ENCODE measurements at places on chromosomes 4 and X.
A peak's percentile ranks its signal among the peaks of the same experiment; 100 is the strongest.

GRCh38 chr4:7581477-7581876 lies 146.7 kb upstream of the PSAPL1 start:
- peak; percentile 39 for DNase-seq

DNA sequence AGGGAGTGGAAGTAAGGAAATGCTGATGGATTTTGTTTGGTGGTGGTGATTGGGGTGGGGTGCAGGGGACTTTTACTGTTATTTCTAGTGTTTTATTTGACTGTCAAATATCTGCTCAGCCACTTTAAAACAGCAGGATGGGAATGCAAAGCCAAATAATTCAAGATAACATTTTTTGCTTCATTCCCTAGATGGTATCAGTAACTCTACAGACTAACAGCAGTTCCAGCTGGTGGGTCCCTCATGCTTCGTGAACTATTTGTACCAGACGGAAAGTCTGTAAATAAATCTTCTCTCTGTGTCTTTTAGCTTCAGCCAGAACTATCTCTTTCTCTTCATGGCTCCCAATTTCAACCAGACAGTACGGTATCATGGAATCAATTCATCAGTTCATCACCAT lies 27.5 kb downstream of the GPR143 start:
- DNase-seq: no peak

DNA sequence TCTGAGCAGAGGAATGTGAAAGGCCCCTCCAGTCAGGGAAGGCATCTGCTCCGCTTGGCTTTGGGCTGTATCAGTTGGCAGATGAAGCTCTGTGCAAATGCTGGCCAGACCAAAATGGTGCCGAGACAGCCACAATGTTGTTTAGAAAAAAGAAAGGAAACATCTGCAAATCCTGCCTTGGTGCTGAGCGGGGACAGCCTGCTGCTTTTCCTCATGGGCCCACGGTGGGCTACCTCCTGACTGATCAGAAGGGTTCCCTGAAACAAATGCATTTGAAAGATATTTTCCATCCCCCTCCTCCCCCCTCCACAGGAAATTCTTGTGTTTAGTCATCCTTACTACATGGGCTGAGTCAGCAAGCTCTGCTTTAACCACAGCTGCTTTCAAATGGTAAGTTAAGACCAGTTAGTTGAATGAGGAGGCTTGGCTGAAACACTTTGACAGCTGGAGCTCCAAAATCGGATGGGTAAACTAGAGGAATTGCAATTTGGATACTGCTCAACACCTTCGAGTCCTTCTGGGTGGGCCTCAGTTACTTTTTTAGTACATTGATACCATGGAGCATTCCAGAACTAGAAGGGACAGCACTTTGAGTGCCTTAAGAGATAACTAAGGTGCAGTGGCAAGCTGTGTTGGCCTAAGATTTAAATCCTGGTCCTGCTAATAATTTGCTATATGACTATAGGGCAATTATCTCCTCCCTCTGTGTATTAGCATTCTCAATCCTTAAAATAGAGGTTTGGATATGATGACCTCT lies 36.0 kb downstream of the PLAC1 start:
- DNase-seq: peak; percentile 47

DNA sequence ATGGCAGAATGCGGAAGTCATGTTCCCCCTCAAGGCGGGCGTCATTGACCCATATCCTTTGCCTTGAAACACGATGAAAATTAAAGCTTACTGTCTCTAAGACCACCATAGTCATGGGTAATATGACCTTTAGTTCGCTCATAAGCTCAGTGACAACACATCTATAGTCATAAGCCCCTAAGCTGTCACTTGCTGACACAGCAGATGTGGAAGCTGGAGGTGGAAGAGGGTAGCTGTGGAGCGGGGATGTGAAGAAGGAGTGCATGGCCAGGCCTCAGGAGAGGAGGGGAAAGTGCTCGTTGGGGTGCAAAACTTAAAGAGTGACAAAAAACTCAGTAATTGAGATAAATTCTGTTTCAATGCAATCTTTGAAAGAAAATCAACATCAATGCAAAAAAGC lies 134.0 kb upstream of the PDLIM3 start:
- no peak for DNase-seq

DNA sequence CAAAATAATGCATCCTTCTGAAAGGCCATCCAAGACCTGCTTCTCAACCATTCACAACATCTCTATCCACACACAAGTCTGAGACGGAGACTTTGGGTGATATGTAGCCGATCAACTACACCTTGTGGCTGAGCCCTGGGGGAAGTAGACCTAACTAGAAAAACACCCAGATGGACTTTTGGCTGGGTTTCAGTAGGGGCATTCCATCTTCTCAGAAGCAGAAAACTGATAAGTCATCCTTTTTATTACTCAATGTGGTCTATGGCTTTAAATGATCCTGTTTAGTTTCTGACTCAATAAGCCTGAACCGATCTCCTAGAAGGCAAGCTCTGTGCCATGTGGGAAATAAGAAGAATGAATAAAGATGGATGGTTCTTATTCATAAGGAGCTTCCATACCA lies 82.5 kb upstream of the AFF2 start:
- DNase-seq: no peak

- peak; percentile 28 for DNase-seq
Observed at GRCh38 chrX:45771560-45772340, 571.1 kb upstream of the DIPK2B start.

DNA sequence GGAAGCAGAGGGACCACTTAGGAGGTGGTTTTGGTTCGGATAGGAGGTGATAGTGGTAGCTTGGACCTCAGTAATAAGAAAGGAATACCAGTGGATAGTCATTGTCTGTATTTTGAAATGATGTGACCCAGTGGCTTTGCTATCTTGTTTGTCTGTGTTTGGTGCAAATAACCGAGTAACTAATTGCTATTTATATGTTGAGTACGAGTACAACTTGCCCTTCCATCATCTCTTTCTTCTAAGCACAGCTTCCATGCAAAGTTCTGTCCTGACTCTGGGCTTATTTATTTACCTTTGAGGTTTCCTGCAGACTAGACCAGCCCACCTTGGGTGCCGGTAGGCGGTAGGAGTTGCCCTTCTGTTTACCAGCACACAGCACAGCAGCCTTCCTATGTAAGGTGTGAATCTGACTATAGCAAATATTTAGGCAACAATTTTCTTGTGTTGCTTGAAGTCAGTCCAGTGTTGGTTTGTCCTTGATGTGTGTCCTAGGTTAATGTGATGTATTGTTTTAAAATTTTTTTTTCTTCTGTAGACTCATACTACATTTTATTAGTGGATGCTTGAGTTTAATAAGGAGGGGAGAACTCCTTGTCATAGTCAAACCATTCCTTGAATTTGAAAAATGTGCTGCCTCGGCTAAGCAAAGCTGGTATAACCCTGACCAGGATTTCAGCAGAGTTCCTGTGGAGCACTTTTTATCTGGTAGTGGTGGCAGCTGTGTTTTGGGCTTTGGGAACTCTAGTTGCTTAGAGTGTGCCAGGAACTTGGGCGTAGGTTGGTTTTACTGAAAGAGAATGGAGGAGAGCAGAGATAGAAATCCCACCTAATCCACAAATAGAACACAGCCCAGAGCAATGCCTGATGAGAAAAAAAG lies 21.9 kb downstream of the PTTG2 start:
- DNase-seq: no peak

DNA sequence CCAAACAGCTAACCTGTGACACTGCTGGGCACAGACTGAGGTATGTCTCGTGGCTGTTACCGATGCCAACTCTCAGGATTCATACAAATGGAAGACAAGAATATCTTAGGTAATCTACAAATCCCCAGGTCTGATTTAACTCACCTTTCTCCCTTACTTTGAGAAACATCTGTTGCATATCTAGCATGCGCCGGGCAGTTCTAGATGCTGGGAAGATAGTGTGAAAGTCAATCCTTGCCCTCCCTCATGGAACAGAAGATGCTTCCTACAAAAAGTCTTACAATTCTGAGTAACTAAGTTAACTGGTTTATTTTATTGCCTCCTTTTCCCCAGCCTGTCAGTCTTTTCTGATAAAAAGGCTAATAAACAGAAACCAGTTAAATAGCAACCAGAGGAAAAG lies 212.2 kb upstream of the FAT1 start:
- no peak for DNase-seq

- DNase-seq: peak; percentile 0
Observed at GRCh38 chrX:38165023-38165422, 55.6 kb downstream of the SRPX start.

DNA sequence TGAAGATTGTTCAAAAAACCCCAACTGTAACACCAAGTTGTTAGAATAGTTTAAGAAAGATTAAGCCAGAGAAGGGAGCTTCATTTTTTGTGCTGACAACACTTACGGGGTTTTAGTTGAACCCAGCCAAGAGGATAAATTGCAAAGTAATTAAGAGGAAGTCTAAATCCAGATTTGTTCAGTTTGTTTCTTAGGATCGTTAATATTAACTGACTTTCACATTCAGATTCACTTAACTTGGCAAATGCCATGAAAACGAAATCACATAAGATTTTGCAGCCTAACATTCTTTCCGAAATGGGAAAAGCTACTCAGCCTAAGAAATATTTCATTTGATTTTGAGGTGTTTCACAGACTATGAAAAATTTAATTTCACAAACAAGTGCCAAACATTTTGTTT lies 511.3 kb downstream of the TRIML1 start:
- DNase-seq: no peak

DNA sequence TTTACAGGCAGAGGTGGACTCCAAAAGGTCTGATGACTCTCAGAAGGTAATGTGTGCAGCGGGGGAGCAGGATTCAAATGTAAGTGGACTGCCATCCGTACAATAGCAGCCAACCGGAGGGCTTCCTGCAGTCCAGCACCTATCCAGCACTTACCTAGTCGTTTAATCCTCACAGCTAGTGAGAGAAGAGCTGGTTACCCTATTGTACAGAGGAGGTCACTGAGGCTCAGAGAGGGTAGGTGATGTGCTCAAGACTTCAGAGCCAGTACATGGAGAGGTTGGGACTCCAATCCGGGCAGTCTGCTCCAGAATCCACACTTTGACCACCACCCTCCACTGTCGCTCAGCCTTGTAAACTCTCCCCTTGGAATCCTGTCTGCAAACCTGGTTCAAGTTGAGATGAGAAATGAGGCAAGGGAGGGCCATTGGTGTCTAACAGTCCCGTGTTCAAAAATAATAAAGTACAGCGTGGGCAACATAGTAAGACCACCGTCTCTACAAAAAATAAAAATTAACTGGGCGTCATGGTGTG lies 22.5 kb upstream of the JAKMIP1 start:
- no peak for DNase-seq

DNA sequence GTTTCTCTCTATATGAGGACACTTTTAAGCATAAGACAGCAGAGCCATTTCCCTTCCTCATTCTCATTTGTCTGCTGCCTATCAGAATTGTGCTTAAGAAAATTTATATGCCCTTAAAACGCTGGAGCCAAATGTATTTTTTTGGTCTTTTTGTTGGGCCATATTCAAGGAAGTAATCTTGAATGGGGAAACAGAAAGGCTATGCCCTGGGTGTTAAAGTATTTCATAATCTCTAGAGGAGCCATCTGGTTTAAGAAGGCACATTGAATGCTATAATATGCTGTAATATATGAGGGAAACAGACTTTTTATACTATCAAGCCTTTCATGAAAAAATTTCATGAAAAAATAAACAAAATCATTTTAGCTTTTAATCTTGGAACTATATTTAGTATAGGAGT lies 4.3 kb downstream of the DMD start:
- DNase-seq: no peak

- DNase-seq: no peak
Observed at GRCh38 chrX:47169726-47170515, 23.7 kb upstream of the UBA1 start.
